ENCODE measurements at places on chromosomes 6 and 20.

DNA sequence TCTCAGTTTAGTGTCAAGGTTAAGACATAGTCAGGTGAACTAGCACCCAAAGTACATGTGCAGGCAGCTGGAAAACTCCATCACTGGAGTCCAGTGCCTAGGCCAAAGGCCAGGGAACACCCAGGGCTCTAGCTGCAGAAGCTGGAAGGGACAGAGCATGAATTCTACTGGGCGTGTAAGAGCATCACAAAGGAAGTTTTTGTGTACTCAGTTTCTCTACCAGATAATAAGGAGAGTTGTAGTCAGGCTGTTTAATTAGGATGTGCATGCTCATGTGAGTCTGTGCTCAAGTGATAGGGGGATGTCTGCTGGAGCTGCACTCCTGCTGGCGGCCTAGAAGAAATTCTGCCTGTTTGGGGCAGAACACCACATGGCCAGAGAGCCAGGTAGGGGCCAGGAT, 8.1 kb downstream of the L3MBTL1 start:
- DNase-seq: no peak

- no peak for DNase-seq
Measured at GRCh38 chr20:10352934-10353824, 80.8 kb downstream of the MKKS start.

DNA sequence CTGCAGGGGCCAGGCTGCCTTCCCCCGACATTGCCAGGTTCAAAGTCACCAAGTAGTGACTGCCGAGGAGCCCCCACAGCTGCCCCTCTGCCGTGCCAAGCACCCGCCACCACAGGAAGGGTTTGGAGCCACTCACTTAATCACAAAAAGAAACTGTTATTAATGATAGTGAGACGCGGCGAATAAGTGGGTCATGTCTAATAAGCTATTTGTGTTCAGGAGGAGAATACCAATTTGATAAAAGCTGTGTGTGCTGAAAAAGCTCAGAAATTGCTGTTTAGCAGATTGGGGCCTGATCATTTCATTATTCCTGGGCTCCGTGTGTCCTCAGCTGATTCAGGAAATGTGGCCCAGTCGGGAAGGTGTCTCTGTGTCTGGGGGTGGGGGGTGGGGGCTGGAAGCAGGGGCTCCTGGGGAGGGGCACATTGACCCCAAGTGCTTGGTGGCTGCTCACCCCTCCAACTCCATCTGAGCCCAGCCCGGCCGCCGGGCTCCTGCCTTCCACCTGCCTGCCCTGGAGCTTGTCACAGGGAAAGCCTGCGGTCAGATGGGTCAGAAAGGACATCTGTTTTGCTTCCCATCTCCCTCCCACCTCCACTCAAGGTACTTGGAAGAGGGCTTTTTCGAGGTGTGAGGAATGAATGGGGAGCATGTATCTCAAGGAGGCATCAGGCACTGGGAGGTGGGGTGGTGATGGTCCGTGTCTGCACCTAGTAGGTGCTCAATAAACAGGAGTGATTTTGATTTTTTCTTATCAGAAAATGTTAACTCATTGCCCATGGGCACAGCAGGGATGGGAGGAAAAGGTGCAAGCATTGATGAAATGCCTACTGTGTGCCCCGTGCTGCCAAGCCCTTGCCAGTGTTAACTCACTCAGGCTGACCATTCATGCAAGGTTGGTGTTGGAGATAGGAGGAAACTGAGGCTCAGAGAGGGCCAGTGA, 3.0 kb downstream of the VSTM2L start:
- DNase-seq: no peak

DNA sequence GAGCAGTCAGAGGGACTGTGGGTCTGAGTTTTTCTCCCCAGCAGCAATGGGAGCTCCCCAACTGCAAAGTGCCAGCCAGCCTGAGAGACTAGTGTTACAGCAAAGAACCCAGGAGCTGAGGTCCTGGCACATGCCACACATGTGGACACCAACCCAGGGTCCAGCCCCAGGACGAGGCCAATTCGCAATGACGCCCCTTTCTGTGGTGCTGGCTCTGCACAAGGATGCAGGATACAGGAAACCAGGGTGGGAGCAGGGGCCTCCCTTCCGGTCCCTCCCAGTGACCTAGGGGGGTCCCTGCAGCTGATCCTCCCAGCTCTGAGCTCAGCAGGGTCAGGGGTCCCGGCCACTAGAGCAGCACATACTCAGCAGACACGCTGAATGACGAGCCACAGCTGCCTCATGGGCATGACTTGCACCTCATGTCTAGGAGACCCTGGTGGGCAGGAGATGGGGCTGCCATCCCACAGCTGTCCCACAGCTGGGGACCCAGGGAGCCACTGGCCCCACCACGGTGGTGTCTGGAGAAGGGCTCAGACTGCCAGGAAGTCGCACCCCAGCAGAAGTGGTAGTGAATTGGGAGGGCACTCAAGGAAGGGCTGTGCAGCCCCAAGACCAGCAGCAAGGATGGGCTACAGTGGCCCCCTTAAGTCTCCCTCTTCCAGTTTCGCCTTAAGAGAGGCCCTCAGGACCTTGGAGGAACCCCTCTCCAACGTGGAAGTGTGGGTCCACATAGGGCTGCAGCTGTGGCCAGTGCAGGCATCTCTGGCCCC, 3.6 kb downstream of the ARFRP1 start:
- DNase-seq: no peak

DNA sequence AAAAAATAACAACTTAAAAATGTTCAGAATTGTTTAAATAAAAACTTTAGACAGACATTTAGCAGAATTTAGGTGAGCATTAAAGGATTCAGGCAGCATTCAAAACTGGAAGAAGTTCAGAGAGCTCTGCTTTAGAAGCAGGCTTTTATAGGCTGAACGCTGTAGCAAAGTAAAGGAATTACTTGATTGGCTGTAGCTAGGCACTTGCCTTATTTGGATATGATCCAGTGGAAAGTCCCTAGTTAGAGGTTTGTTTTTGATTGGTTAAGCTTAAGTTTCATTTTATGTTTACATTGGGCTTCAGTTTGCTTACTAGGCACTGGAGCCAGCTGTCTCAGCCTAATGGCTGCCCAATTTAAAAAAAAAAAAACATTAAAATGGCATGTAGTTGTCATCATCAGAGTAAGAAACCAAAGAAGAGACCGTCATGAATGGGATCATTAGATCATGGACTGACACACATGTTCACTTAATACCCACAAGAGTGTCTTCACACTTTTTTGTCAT, 65.1 kb downstream of the CBFA2T2 start:
- peak; percentile 20 for DNase-seq

DNA sequence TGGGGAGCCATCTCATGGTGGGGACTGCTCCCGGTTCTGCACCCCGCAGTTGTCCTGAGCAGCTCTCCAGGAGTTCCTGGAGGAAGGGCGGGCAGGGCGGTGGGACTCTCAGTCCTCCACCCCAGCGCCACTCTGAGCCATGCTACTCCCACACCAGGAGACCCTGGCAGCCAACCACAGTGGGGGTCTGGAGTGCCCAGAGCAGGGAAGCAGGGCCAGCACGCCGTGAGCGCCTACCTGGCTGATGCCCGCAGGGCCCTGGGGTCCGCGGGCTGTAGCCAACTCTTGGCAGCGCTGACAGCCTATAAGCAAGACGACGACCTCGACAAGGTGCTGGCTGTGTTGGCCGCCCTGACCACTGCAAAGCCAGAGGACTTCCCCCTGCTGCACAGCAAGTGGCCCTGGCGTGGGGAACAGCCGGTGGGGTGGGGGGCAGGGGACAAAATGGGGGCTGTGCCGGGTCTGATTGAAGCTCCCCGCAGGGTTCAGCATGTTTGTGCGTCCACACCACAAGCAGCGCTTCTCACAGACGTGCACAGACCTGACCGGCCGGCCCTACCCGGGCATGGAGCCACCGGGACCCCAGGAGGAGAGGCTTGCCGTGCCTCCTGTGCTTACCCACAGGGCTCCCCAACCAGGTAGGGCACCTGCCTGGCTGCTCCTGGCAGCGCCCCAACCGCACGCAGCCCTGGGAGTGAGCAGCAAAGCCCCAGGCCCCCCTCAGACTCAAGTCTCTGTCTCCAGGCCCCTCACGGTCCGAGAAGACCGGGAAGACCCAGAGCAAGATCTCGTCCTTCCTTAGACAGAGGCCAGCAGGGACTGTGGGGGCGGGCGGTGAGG, 1.6 kb upstream of the TNFRSF6B start:
- no peak for DNase-seq

- no peak for DNase-seq
Measured at GRCh38 chr6:75291331-75291730, 6.7 kb upstream of the TMEM30A start.

DNA sequence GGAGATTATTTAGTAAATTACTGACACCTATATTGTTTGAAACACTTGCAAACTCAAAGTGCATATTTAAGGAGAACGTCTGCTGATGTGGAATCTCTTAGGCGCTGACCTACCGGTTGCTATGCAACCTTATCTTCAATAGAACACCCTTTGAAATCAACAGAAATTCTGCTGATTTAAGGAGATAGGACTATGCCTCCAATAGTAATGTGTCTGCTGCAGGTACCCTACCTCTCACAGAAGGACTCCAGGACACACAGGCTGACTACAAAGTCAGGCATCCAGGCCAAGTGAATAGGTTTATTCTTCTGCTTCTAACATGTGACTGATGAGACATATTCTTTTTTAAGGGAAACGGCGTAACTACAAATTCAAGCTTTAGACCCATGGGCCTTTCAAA, 311.7 kb downstream of the CBLN4 start:
- DNase-seq: no peak

GRCh38 chr6:132369526-132369925, 31.7 kb downstream of the MOXD1 start:
- DNase-seq: no peak

- DNase-seq: no peak
Measured at GRCh38 chr6:132380358-132381029, 20.8 kb downstream of the MOXD1 start.

- DNase-seq: no peak
Measured at GRCh38 chr6:81857812-81858211, 105.3 kb upstream of the TENT5A start.

DNA sequence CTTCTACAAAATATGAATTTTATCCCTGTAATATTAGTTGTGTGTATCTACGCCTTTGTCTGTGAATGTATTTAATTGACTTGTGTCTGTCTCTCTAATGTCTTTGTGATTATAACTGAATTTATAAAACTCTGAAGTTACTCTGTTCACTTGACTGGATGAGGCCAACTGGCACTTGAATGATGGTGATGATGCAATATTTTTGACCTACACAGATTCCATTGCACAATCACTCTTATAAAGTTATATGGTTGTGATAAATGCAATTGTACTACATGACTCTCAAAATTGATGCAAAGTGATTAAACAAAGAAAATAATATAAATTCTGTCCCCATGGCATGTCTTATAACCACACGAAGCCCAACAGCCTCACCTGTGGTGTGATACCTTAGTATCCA, 287.3 kb upstream of the PLN start:
- no peak for DNase-seq

DNA sequence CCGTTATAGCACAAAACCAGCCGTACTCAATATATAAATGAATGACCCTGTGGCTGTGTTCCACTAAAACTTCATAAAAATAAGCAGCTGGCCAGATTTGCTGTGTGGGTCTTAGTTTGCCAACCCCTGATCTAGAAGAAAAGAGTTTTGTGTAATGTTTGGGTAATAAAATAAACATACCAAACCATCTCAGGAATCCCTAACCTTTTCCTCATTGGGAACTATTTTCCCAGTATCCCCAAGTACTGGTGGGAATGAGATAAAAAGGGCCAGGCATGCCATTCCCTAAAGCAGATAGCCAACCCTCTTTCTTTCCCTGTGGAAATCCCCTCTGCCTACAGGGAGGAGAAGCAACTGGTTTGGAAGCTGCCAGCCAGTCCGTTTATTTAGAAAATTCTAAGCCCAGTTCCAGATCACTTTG, 169.1 kb upstream of the AKAP12 start:
- no peak for DNase-seq

- no peak for DNase-seq
Measured at GRCh38 chr6:33372526-33373123, 19.0 kb upstream of the KIFC1 start.

DNA sequence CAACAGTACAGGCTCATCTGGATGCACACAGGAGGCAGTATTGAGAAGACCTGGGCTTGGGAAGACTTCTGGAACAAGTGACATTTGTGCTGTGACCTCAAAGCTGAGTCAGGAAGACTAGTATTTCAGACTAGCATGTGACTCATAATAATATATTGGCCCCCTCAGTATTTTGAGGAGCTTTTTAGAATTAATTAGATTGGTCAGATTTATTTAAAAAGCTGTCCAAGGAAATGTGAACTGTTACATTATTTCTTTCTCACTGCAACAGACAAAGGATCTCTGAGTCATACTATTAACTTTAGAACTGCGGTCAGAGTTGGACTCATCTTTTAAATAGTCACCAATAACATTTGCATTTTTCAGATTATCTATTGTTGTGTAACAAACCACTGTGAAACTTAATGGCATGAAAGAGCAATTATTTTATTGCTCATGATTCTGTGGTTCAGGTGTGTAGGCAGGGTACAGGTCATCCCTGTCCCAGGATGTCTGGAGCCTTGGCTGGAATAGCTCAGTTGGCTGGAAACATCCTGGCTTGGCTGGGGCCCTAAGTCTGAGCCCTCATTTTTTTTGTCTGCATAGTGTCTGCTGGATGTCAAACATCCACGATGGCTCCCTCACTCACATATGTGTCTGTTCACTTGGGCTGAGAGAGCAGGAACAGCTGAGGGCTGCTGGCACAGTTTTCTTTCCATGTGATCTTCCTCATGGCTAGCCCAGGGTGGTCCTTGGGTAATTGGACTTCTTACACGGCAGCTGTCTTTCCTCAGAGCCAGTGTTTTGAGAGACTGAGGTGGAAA, 46.9 kb downstream of the MAP3K4 start:
- no peak for DNase-seq

DNA sequence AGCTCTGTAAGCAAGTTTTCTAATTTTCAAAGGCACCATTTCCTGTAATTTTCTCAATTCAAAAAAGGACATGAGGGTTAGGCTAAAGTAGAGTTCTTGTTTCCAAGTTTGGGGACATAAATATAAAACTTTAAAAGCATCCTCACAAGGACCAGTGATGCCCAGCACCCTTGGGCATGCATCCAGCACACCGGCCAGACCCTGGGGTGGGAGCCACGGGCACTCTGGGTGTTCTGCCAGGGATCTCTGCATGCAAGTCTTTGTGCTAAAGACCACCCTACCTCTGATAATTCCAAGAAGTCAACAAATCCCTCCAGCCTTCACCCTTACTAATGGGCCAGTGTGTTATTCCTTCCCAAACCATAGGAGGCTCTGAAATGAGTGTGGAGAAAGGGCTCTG, 46.5 kb downstream of the PLCG1 start:
- no peak for DNase-seq

GRCh38 chr6:136798044-136798443, 5.8 kb upstream of the MAP3K5 start:
- DNase-seq: no peak

DNA sequence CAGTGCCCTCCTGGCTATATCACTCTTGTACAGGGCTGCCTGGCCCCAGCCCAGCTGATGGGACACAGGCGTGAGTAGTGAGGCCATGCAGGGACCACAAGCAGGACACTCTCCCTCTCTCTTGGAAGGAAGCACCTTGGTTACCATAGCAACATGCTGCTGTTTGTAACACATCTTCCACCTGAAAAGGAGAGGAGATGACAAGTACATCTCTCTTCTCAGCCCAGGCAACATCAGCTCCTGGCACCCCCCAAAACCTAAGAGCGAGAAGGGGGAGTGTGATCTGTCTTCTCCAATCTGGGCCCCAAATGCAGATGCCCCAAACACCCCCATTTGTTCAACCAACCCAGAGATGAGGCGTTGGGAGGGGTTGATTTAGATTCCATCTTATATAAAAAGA, 49.9 kb downstream of the KCNB1 start:
- DNase-seq: no peak

GRCh38 chr6:133277228-133277899, 36.2 kb downstream of the EYA4 start:
- DNase-seq: no peak
